ENCODE measurements at places on chromosomes 6 and 20.

DNA sequence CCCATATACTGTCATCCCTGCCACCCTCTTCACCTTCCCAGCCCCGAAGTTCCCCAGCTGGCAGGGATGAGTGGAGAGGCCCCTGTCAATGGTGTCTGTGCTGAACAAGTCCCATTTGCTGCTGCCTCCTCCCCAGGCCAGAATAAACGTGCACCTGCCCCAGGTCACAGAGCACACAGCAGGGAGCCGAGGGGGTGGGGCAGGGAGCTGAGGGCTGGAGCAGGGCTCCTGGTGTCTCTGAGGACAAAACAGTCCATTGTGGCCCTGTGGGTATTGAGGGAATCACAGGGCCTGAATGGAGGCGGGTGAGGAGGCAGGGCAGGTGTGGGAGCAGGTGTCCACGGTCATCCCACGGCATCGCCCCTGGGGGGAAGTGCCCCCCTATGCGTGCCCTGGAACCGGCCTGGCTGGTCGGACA lies 55.8 kb downstream of the SNAI1 start:
- DNase-seq, result no peak

DNA sequence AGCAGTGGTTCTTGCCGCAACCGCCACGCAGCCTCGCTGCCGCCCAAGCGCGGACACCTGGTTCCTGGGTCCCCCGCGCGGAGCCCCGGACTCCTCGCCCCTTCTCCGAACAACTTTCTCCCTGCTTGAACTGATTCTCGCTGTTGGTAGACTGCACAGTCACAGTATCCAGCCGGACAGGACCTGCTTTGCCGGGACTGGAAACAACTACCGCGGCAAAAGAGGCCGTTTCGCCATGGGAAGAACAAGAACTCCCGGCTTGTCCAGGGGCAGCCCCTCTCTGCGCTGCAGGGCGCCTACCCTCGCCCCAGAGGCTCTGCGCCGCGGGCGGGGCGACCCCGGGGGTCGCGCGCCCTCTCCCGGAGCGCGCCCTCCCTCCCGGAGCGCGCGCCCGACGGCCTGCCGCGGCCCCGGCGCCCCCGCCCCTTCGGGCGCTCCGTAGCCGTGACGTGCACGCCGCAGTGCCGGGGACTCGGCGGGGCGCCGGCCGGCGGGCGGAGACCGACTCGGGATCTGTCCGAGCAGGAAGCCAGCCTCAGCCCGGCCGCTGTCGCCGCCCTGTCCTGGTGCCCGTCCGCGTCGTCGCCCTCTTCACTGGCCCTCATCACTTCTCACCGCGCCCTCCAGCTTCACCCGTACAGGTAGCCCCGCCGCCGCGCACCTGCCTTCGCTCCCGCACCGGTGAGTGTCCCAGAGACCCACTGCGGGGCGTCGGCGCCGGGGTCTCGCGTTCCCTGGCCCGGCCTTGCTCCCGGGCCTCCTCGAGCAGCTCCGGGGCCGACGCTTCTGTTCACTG lies at the start of gene MYO6:
MYO6 (plus strand) TSS at position 497 of the 796 bp plus-strand sequence. CDS start 68,309 bp downstream, outside the sequence.
- DNase-seq, result peak; percentile 23

- DNase-seq, result no peak
Measured at GRCh38 chr6:122653094-122653493, 42.9 kb downstream of the PKIB start.

DNA sequence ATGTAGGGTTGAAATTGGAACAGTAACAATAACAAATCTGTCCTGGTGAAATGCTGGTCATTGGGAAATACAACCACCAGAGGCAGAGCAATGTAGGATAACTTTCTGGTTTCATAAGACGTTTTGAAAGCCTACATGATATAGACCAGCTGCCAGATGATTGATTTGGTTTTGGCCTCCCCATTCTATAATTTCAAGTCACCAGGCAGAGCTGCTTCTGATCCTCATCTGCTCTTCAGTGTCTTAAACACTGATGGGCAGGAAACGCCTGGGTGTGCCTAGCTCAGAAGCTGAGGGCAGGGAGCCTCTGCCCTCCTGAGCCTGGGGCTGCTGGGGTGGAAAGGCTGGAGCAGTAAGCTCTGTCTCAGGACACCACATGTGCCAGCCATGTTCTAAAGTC lies 24.5 kb downstream of the DHX35 start:
- DNase-seq, result no peak

DNA sequence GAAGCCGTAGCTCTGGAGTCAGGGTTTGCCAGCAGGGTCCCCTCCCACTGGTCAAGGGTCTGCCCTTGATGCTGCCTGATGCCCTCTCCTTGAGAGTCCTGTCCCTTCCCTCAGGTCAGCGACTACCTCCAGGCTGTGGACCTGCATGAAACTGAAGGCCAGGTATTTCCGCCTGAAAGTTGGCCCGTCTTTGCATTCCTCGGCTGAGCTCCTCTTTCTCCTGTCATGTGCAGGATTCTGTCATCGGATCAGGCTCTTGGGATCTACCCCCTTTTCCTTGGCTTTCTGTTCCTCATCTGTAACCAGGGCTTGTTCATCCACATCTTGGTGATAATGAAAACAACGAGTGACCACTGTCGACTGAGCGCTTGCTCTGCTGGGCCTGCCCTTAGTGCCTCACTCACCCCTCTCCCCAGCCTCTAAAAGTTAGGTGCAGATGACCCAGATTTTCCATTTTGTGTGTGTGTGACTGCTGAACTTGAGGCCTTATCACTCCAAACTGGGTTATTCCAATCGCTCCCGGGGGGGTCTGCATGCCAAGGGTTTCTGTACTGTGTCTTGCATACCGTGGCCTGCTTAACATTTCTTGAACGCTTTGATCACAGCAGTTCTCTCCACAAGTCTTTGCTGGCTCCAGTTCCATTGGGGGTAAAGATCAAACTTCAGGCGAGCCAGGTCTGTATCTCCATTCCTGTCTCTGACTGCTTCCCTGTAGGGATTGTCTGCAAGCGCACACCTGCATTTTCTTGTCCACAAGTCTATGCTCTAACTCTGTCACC lies 81.6 kb downstream of the DTD1 start:
- DNase-seq, result no peak

GRCh38 chr6:2971420-2972218 lies at the start of gene SERPINB6:
TSS of gene SERPINB6 (minus strand) at chr6:2971567. CDS start at chr6:2959332, 12,235 bp downstream.
- DNase-seq, result peak; percentile 36

DNA sequence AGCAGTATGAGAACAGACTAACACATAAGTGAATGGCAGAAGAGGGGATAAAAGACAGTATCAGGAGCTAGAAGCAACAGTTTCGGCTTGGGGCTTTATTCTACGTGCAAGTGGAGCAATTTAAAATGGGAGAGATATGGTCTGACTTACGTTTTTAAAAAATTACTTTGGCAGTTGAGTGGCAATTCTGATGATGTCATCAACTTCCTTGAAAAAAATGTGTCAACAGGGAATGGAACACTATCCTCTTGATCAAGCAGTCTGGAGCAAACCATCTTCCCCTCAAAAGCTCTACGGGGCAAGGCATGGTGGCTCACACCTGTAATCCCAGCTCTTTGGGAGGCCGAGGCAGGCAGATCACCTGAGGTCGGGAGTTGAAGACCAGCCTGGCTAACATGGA lies 24.1 kb downstream of the PTPRT start:
- DNase-seq, result no peak
